ENCODE measurements at places on chromosomes 7 and 10.
A peak's percentile ranks its signal among the peaks of the same experiment; 100 is the strongest.

DNA sequence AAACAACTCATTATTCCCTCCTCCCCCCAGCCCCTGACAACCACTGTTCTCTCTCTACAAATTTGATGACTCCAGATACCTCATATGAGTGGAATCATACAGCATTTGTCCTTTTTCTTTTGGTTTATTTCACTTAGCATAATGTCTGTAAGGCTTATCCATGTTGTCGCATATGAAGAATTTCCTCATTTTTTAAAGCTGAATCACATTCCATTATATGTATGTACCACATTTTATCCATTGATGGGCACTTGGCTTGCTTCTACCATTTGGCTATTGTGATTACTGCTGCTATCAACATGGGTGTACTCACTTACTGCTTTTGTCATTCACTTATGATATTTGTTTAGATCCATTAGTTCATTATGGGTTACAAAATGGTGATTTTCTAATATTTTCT lies 112.8 kb downstream of the BUB3 start:
- no peak for DNase-seq

DNA sequence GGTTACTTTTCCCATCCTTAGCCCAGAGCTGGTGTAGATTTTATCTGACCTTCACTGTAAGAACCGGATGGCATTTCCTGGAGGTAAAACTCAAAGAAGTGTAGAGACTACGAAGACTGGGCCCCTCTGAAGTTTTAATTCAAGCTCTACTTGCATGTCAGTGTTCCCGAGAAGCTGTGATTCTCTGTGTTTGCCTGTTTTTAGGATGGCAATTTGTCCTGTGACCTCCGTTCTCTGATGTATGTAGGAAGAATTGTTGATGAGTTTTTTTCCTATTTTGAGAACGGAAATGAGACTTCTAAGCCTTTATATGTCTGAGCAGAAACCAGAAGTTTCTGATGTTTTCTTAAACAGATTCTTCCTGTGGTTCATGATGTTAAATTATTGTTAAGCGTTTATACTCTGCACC lies 94.1 kb downstream of the CDCA7L start:
- no peak for DNase-seq

GRCh38 chr7:91898240-91898992 lies 17.9 kb upstream of the MTERF1 start:
- DNase-seq = no peak

DNA sequence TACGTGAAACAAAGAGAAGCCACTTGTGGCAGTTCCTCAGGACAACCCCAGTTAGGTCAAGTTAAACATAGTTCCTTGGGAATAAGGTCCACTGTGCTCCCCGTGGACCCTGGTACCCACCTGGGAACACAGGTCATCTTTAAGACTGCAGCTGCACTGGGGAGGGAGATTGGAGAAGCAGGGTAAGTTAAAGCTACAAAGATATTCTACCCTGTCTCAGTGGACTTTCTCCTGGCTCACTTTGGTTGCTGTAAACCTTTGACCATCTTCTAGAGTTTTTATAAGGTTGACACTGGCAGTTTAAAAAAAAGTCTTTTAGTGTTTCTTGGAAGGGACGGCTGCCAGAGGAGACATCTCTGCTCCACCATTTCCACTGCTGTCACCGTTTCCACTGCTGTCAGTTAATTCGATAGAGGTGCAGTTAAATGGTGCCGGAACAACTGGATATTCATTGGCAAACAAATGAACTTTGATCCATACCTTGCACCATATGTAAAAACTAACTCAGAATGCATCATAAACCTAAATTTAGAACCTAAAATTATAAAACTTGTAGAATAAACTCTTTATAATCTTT lies 42.5 kb downstream of the LMTK2 start:
- no peak for DNase-seq

GRCh38 chr7:99141841-99142726 lies 1.8 kb downstream of the SMURF1 start:
- peak; percentile 86 for DNase-seq

DNA sequence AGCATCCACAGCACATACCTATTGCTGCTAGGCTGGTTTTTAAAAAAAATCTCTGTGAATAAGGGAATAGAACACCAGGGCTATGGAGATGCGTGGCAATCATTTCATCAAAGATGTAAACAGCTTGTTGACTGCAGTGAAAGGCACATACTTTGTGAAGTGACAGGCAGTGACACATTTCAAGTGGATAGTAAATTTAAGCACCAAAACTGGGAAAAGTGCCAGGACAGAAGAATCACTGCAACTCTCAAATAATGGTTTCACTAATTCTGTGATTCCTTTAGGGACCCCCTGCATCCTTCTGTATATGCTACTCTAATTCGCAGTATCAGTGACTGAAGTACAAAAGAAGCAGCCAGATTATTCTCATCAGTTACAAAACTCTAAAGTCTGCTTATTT lies 145.2 kb upstream of the KLF14 start:
- no peak for DNase-seq

GRCh38 chr7:143392875-143393266 lies 11.7 kb downstream of the ZYX start:
- no peak for DNase-seq
